Fibroblast of upper back skin (primary cell): ENCODE measurements at places on chromosomes 5 and 9.

- no peak for DNase-seq
Measured at GRCh38 chr9:131284856-131285255, 4.7 kb upstream of the PLPP7 start.

- DNase-seq = no peak
Measured at GRCh38 chr9:7104625-7105024, 346.9 kb downstream of the KDM4C start.

- DNase-seq = no peak
Measured at GRCh38 chr9:33128570-33128969, 38.6 kb downstream of the B4GALT1 start.

DNA sequence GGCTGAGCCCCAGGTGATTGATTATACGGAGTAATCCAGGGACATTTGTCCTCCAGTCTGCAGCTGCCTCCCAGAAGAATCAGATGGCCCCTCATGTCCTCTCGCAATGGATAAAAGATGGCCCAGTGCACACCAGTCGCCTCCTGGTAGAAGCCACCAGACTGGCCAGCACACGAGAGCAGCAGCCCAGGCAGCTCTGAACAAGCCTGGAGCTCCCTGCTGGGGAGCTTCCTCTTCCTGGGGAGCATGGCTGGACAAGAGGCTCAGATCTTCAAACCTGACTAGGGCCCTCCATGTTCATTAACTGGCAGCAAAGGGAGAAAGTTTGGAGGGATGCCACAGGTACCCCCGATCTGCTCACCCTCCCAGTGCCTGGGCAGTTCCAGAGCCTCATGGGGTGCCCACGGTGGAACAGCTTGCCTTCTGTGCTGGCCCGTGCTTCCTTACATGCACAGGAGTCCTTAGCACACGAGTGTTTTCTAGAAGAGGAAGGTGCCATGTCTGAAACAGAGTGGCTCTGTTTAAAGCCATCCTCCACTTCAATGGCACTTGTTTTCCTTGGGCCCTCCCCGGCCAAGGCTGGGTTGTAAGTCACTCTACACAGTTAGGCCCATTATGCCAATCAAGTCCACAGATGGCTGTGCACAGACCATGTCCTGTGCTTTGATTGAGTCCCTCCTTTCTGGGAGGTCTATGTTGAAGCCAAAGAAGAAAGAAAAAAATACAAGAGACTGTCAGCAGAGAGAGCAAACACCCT, 75.6 kb downstream of the PRRT1B start:
- no peak for DNase-seq

GRCh38 chr9:33942471-33943083, 106.1 kb downstream of the UBAP2 start:
- peak; percentile 91 for DNase-seq
